ENCODE measurements at places on chromosomes 4 and X. TPM values are rescaled to one million over a fixed set of nuclear protein-coding genes. Genes with fewer than 3 reads are reported as not detected.

TRIML1 gene
- total RNA-seq = not detected

MGARP gene
- 0.75 TPM for total RNA-seq

AKAP14 gene
- not detected for total RNA-seq

DNA sequence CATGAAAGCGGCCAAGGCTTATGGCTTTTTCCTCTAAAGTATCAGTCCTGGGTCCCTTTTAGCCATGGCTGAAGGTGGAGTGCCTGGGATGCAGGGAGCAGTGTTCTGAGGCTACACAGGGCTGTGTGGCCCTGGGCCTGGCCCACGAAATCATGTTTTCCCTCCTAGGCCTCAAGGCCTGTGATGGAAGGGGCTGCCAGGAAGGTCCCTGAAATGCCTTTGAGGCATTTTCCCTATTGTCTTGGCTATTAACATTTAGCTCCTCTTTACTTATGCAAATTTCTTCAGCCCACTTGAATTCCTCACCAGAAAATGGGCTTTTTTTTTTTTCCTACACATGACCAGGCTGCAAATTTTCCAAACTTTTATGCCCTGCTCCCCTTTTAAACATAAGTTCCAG lies 657.0 kb downstream of the DACH2 start:
- no peaks in the 10 kb centered on the region for H3K4me1 ChIP-seq
- H3K4me3 ChIP-seq = no peak overlapping the region
- H3K27me3 ChIP-seq = no peaks in the 10 kb centered on the region
- H3K36me3 ChIP-seq = no peaks in the 10 kb centered on the region
- no peak overlapping the region for H3K27ac ChIP-seq
- DNase-seq = no peak

- no peaks in the 10 kb centered on the region for H3K36me3 ChIP-seq
- DNase-seq = no peak
- H3K27me3 ChIP-seq = no peaks in the 10 kb centered on the region
- H3K4me1 ChIP-seq = no peaks in the 10 kb centered on the region
Measured at GRCh38 chrX:151505796-151506195, 57.7 kb upstream of the PASD1 start.

DNA sequence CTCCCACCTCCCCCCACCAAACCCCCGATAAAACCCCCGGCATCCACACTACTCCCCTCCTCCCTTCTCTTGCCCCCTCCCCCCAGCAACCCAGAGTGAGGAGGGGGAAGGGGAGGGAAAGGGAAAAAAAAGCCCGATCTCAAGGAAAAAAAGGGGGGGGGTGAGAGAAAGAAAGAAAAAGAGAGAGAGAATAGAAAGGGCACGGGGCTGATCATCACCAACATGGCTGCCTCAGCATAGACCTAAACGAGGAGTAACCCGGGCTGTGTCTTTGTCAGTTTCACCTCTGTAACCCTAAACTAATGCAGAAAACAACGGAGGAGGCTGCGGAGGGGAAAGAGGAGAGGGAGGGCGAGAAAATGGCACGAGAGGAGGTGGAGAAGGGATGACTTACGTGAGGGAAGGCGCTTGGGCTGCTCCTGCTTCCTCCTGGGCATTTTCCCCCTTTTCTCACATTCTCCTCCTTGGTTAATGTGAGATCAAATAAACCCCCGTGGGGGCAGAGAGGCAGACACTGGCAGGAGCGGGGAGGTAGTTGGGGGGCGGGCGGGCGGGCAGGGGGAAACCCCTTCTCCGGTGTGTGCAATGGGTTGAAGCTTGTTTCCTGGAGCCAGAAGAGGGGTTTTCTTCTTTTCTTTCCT lies 532 bp downstream of the ZNF827 start:
- H3K4me1 ChIP-seq = peaks cover 11% of the 10 kb centered on the region
- peak overlapping the region; percentile 67 for H3K27ac ChIP-seq
- no peaks in the 10 kb centered on the region for H3K36me3 ChIP-seq

GRCh38 chrX:17662391-17662790 lies 74.9 kb upstream of the SCML1 start:
- H3K27me3 ChIP-seq = no peaks in the 10 kb centered on the region
- no peaks in the 10 kb centered on the region for H3K36me3 ChIP-seq
- no peak overlapping the region for H3K27ac ChIP-seq
- no peak for DNase-seq
- H3K4me1 ChIP-seq = no peaks in the 10 kb centered on the region

DNA sequence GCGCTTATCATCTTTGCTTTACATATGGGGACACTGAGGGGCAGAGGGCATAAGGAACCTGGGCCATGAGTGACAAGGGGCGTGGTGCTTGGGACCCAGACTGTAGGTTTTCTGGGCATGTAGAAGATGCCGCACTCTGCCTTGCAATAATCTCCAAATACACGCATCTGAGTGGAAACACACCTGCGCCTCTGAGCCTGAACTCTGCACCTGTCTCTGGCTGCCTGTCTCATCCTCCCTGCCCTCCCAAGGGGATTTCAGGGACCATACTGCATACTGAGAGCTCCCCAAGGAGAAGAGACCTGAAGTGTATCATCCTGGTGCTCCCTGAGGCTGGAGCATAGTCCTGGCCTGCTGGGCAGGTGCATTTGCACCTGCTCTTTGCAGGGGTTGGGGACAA lies 34.7 kb upstream of the ASMTL start:
- no peak for DNase-seq
- H3K27me3 ChIP-seq = no peaks in the 10 kb centered on the region
- H3K4me1 ChIP-seq = peaks cover under 1% of the 10 kb centered on the region
- no peaks in the 10 kb centered on the region for H3K36me3 ChIP-seq
- H3K4me3 ChIP-seq = no peak overlapping the region

GRCh38 chr4:112130906-112131305 lies 14.3 kb upstream of the FAM241A start:
- H3K36me3 ChIP-seq = no peaks in the 10 kb centered on the region
- no peaks in the 10 kb centered on the region for H3K27me3 ChIP-seq
- H3K4me3 ChIP-seq = no peak overlapping the region
- H3K27ac ChIP-seq = no peak overlapping the region
